Fibroblast of skin of back (primary cell): ENCODE measurements at places on chromosomes 12 and 14.
A peak's percentile ranks its signal among the peaks of the same experiment; 100 is the strongest.

DNA sequence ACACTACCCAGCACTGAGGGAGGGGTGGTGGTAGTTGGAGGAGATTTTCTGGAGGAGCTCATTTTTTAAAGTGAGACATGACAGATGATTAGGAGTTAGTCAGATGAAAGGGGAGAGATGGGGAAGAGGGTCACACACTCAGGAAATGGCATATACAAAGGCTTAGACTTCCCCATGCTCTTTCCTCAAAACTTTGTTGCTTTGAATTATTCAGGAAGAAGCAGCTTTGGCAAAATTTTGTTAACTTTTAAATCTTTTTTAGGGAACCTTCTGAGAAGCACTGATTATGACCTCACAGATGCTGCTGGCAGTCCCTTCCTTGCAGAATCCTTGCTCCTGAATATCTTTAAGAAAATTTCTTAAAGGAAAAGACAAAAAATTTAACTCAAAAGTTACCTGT lies 19.8 kb downstream of the ALDH6A1 start:
- DNase-seq, result no peak

DNA sequence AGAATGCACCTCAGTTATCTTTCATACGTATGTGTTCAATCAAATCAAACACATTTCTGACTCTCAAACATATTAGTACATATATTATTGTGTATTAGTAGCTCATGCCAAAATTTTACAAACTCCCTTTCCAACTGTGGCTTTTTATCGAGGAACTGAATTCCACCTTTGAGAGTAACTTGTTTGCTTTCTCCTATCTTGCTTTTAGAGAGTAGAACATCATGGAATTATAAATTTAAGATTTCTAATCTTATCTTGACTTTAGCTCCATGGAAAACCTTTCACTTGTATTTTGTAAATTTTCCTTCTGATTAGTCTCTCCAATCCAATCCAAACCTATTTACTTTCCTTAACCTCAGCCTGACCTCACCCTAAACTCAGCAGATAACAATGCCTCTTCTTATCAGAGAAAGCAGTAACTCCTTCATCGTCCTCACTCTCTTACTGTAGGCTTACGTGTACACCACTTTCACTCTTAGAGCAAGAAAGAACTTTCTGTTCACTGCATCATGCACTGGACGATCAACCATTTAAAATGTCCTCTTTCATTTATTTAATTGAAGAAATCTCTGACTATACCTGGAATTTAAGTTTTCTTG lies 164.5 kb downstream of the TMTC3 start:
- DNase-seq, result no peak

- DNase-seq, result peak; percentile 27
Observed at GRCh38 chr12:43208627-43209026, 343.4 kb downstream of the ADAMTS20 start.

GRCh38 chr14:88305528-88306322 lies 17.3 kb downstream of the KCNK10 start:
- no peak for DNase-seq

DNA sequence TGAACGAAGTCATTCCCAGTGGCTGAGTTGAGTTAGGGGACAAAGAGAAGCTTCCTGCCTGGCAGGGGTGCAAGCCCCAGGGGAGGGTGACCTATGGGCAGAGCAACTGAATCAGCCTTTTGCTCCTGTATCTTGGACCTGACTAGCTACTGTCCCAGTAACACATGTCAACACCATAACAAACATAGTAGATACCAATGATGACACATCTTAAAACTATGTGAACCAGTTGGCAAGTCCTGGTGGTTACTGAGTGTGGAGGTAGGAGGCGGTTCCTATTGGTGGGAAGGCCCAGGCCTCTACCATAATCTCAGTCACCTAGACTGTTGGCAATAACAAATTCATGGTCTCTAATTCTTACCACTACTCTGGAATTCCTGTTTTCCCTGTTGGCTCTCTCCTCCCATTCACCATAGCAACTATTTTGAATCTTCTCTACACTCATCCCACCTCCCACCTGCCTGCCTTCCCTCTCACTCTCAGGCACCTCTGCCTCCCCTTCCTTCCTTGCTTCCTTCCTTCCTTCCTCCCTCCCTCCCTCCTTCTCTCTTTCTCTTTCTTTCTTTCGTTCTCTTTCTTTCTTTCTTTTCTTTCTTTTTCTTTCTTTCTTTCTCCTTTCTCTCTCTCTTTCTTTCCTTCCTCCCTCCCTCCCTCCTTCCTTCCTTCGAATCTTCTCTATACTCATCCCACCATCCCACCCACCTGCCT lies 8.1 kb upstream of the P2RX7 start:
- peak; percentile 83 for DNase-seq

DNA sequence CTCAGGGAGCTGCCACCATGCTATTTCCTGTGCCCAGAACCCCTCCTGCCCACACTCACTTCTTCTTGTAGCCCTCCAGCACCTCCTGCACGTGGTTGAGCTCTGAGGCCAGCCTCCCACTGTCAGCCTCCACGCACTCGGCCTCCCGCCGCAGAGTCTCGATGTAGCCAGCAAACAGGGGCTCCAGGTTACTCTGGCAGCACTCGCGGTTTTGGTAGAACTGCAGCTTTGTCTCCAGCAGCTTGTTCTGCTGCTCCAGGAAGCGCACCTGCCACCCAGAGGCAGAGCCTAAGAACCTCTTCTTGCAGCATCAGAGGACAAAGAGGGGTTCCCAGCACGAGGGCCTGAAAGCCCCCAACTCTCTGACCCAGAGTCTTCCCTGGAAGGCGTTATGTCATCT lies 2.1 kb downstream of the KRT83 start:
- DNase-seq, result no peak

DNA sequence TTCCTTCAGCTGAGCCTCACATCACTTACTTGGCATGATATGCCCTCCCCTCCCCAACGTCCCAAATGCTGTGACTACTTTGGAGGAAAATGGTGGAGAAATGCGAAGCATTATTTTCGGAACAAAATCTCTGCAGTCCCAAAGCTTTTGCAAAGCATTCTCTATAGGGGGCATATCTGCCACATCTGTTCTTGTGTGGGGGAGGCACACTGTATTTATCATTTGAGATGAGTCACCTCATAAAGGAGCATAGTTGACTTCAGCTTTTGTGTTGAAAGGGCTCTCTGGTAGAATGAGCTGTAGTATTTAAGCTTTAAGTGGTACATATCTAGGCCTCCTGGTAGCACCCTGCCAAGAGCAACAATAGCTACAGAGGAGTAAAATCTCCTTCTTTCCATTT lies 447.5 kb downstream of the ADAMTS20 start:
- peak; percentile 65 for DNase-seq

DNA sequence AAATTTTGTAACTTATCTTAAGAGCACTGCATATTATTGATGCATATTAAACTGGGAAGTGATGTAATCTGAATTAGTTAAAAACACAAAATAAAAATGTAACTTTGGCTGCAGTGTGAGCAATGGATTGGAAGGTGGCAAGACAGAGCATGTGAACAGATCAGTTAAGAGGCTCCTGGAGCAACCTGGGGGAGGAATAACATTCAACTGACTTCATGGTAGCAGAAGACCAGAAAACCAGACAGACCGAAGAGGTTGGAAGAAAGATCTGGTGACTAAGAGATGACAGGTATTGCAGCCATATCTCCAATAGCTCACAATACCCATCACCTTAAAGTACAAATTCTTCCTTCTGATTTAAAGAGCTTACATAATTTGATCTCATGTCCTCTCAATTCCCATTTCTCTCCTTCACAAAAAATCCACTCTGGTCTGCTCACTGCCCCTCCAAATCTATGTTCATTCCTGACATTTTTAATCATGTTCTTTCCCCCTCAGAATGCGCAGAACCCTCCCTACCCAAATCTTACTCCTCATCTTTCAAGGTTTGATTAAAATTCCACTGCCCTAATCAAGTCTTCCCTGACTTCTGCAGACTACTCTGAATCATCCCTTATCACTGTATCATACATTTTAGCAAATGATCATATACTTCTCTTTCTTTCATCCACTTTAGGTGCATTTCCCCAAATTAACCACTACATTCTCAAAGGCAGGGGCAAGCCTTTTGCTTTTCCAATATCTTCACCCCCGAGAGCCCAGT lies 51.5 kb downstream of the DUSP16 start:
- no peak for DNase-seq

- no peak for DNase-seq
Observed at GRCh38 chr14:56494167-56494566, 85.4 kb upstream of the TMEM260 start.

GRCh38 chr14:104171029-104171697 lies 32.8 kb downstream of the KIF26A start:
- DNase-seq, result no peak

GRCh38 chr12:538731-539539 lies 79.2 kb downstream of the B4GALNT3 start:
- peak; percentile 58 for DNase-seq

DNA sequence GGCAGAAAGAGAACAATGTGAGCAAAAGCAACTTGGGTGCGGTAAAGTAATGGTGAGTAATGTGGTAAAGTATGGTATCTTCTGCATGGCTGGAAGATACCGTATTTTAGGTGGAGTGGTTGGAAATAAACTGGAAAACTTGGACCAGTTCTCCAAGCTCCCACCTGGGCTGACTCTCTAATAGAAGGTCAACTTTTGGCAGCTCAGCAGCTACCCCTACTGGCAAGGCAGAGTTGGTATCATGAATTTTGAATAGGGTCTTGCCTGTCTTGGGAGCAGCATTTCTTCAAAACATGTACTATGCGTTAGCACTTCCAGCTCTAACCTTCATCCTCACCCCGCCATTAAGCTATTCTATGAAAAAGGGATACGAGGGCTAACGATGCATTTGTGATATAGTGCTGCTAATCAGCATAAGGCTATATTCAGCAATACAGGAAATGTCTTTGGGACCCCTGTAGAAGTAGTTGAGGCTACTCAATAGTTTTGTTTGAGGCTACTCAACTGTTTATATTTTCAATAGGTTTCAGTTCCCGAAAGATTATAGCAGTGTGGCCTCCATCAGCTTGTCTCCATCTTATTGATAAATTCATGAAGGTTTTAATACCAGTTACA lies 276.3 kb upstream of the FAR2 start:
- DNase-seq, result peak; percentile 53

- no peak for DNase-seq
Observed at GRCh38 chr14:31792726-31793125, 231.5 kb downstream of the NUBPL start.
